ENCODE measurements at places on chromosomes 12 and 14. TPM values are rescaled to one million over a fixed set of nuclear protein-coding genes. Genes with fewer than 3 reads are reported as not detected.

The SLC7A7 gene
- total RNA-seq = 22.5 TPM

The C14orf132 gene
- total RNA-seq = 7.6 TPM

- no peak for DNase-seq
- H3K36me3 ChIP-seq = no peaks in the 10 kb centered on the region
- H3K4me1 ChIP-seq = peaks cover 4% of the 10 kb centered on the region
- no peak overlapping the region for H3K27ac ChIP-seq
These were observed 84.3 kb upstream of the TMPO start for GRCh38 chr12:98431089-98431488.

GRCh38 chr12:112170971-112171596, 45.7 kb downstream of the TRAFD1 start:
- no peak overlapping the region for H3K27ac ChIP-seq
- DNase-seq = no peak
- no peaks in the 10 kb centered on the region for H3K4me1 ChIP-seq
- no peak overlapping the region for H3K4me3 ChIP-seq

GRCh38 chr12:129096184-129096583, 242.9 kb downstream of the GLT1D1 start:
- no peak for DNase-seq
- no peaks in the 10 kb centered on the region for H3K4me1 ChIP-seq
- no peak overlapping the region for H3K27ac ChIP-seq
- H3K4me3 ChIP-seq = no peak overlapping the region

DNA sequence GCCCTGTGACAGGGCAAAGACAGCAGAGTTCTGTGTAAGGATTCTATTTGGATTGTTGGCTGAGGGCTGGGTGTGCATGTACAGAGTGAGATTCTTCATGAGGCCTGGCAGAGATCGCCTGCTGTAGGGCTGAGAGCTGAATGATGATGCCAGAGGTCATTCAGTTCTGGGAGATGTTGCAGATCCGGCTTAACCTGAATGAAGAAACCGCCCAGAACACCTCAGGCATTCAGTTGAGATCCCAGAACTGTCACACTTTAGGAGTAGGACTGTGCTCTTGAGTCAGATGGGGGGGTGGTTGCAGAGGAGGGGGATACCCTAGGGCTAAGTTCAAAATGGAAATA, 5.8 kb upstream of the EVL start:
- no peaks in the 10 kb centered on the region for H3K36me3 ChIP-seq
- no peaks in the 10 kb centered on the region for H3K27me3 ChIP-seq
- H3K4me3 ChIP-seq = no peak overlapping the region
- H3K4me1 ChIP-seq = peaks cover 9% of the 10 kb centered on the region
- DNase-seq = no peak

DNA sequence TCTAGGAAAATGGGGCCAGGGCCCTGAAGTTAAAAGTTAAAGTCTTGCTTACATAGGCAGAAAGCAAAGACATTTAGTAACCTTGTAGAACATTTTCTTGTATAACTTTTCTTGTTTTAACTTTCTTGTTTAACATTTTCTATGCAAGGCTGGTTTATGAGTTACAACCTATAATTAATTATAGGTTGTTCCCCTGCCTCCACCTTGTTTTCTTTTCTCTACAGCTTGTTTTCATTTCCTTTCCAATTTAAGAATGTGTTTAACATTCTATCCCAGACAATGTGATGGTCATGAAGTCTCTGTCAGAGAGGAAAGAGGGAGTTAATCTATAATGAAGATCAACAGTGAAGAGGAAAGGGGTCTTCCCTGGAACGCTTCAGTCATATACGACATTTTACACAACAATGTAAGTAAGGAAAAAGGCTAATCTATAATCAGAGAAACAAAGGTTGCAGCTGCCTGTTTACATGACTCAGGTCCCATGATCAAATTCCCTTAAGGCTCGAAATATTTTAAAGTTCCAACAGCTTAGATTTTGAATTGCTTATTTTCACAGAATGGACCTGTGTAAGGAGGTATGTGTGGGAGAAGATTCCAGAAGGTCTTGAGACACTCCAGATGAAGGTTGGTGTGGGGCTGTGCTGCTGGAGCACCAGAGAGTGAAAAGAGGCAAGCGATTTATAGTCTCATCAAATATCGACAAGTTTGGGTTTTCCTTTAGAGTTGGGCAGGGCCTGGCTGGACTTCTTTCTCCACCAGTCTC, 34.2 kb upstream of the TCL1B start:
- no peak overlapping the region for H3K27ac ChIP-seq
- no peaks in the 10 kb centered on the region for H3K27me3 ChIP-seq
- no peaks in the 10 kb centered on the region for H3K36me3 ChIP-seq
- no peak overlapping the region for H3K4me3 ChIP-seq

DNA sequence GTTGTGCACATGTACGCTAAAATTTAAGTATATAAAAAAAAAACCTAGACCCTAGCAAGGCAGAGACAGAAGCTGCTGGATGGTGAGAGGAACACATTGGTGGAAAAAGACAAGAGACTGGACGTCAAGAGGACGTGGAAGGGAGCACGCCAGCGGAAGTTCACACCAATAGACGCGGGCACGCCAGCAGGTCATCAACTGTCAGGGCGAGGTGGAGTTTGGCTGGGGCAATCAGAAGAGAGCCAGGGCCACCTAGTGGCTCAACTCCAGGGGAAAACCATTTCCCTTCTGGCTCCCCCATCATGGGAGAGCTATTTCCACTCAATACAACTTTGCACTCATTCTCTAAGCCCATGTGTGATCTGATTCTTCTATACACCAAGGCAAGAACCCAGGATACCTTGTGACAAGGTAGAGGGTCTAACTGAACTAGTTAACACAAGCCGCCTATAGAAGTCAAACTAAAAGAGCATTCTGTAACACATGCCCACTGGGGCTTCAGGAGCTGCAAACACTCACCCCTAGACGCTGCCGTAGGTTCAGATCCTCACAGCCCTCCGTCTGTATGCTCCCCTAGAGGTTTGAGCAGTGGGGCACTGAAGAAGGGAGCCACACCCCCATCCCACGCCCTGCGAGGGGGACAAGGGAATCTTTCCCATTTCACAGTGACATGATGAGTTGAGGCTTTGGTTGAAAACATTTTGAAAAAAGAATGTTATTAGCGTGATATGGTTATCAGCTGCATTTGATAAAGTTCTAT, 702.7 kb downstream of the TMTC2 start:
- H3K4me1 ChIP-seq = no peaks in the 10 kb centered on the region
- no peaks in the 10 kb centered on the region for H3K27me3 ChIP-seq
- H3K4me3 ChIP-seq = no peak overlapping the region

DNA sequence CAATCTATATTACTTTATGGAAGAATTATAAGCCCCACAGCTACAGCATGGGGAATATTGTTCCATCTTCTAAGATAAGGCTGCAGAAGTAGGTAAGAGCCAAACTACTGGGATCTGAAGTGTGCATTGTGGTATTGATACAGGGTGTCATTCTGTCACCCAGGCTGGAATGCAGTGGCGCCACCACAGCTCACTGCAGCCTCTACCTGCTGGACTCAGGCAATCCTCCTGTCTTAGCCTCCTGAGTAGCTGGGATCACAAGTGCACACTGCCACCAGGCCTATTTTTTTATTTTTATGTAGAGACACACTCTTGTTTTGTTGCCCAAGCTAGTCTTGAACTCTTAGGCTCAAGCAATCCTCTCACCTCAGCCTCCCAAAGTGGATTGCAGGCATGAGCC, 21.3 kb upstream of the DIP2B start:
- H3K4me3 ChIP-seq = no peak overlapping the region
- no peaks in the 10 kb centered on the region for H3K27me3 ChIP-seq
- DNase-seq = no peak
- no peaks in the 10 kb centered on the region for H3K4me1 ChIP-seq
- no peaks in the 10 kb centered on the region for H3K36me3 ChIP-seq

- DNase-seq = no peak
- no peak overlapping the region for H3K4me3 ChIP-seq
- H3K27ac ChIP-seq = no peak overlapping the region
These were observed 649 bp upstream of the PLA2G1B start for GRCh38 chr12:120328228-120328627.

DNA sequence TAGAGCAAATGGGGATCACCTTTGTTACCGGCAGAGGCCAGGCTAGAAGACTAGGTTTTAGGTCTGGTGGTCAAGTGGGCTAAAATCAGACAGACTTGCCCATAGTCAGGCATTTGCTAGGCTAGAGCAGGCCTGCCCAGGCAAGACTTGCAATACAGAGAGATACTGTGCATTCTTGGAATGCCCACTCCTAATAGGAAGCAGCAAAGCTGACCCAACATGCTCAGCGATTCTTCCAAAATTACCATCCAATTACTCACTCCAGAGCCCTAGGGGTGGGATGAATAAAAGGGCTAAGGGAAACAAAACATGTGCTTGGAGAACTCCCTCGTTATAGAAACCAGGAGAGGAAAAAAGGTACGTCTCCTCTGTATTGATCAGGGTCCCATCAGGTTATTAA, 187.8 kb upstream of the AMIGO2 start:
- peaks cover 5% of the 10 kb centered on the region for H3K27me3 ChIP-seq
- H3K4me3 ChIP-seq = no peak overlapping the region
- no peak for DNase-seq
- no peaks in the 10 kb centered on the region for H3K4me1 ChIP-seq
- H3K36me3 ChIP-seq = no peaks in the 10 kb centered on the region
- H3K27ac ChIP-seq = no peak overlapping the region

DNA sequence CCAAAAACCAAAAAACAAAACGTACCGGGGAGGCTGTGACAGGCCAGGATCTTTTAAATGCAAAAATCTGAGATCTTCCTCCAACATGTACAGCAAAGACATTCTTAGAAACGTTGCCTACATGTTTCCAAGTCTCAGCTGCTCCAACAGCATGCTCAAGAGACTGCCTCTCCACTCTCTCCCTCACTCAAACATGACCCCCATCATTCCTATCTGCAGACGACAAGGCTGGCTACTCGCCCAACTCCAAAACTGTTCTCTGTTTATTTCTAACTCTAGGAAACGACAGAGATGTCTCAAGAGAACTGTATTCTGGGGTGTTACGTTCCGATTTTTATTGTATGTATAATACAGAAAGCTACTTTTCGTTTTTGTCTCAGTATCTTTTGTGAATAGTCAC, 57.5 kb upstream of the TMCC3 start:
- no peak overlapping the region for H3K27ac ChIP-seq
- H3K27me3 ChIP-seq = no peaks in the 10 kb centered on the region
- peak; percentile 12 for DNase-seq
- no peak overlapping the region for H3K4me3 ChIP-seq
- H3K4me1 ChIP-seq = peaks cover 15% of the 10 kb centered on the region

DNA sequence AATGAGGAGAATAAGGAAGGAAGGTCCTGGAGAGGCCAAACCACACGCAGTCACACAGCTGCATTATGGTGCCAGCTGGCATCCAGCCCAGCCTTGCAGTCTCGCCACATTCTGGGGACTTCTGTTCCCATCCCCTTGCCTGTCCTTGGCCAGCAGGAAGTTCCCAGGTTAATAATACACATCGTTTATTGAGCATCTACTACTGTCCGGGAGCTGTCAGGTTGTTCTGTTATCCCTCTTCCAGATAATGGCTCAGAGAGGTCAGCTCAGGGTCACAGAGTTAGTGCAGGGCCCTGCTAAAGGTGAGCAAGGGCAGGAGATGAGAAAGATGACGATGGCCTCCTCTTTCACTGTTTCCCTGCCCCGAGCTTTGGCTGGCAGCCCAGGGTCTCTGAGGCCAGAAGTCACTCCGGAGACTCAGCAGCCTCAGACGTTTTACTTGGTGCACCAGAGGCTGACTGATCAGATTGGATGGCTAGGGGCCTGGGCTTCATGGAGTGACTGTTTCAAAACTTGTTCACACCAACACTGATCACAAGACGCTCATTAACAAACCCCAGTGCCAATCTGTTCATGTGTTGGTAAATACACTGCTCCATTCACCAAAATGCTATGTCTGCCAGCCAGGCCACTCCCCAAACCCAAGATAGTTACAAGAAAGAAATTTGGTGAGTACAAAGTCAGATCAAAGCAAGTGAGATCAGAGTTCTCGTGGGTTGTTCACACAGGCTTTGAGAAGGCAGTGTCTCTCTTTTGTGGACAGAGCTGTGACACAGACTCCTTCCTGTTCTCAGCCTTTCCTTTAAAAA, 79.2 kb downstream of the B4GALNT3 start:
- no peak overlapping the region for H3K27ac ChIP-seq
- H3K4me1 ChIP-seq = peaks cover 10% of the 10 kb centered on the region
- no peaks in the 10 kb centered on the region for H3K36me3 ChIP-seq

DNA sequence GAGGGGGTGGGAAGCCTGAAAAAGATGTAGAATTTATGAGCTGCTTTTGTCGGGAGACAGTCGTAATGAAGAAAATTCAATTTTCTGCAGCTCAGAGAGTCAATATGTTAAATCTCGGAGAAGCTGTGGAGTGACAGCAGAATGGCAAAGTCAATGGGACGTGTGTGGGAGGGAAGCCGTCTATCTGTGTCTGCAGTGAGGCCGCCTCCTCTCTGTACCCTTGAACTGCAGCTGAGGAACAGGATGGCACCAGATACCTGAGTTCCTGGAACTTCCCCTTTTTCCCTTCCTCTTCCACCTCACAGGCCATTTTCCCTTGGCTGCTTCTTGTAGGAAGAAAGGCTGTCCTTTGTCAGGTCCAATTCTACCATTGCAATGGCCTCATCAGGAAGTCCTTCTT, 9.3 kb upstream of the CALCOCO1 start:
- no peak overlapping the region for H3K27ac ChIP-seq
- no peaks in the 10 kb centered on the region for H3K36me3 ChIP-seq
- no peak for DNase-seq
- H3K4me3 ChIP-seq = no peak overlapping the region

GRCh38 chr14:91405724-91406435, 11.7 kb downstream of the CCDC88C start:
- no peaks in the 10 kb centered on the region for H3K27me3 ChIP-seq
- no peak overlapping the region for H3K27ac ChIP-seq
- H3K4me1 ChIP-seq = peaks cover 21% of the 10 kb centered on the region
- H3K4me3 ChIP-seq = no peak overlapping the region
- no peaks in the 10 kb centered on the region for H3K36me3 ChIP-seq

DNA sequence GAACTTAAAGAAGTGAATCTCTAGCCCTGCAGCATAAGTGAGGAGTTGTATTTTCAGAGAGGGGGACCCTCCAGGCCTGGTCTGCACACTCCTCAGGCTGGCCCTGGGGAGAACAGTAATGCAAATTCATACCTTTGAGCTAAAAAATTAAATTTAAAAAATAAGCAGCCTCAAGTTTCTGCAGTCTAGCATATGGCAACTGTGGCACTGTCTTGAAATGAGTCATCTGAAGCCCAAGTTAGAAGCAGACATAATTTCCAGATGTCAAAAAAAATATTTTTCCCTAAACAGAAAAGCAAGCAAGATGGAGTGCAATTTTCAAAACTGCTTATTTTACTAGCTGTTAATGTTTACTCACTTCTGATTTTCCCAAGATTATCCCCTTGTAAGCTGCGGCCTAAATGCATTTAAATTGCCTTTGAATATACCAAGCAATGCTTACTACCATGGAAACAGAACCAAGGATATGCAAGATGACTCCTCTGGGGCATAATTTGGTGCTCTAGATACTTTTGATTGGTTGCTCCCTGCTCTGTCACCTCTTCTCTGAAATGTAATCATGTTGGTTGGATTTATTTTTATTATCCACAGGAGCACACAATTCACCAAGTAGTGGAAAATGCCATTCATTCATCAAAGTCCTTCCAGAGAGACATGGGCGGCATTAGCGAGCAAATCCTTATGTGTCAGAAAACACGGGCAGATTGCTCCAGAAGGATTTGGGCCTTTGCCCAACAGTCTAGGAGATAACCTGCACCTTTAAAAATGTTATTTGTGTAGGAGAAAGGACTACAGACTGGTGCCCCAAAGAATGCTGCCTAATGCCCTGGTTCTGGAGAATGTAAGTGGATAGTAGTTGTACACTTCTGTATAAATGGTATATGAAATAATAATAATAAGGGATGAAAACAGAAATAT, 25.0 kb upstream of the DHRS7 start:
- no peaks in the 10 kb centered on the region for H3K4me1 ChIP-seq
- H3K27me3 ChIP-seq = peaks cover 10% of the 10 kb centered on the region
- H3K4me3 ChIP-seq = no peak overlapping the region
- no peak for DNase-seq
- no peaks in the 10 kb centered on the region for H3K36me3 ChIP-seq

- H3K4me3 ChIP-seq = no peak overlapping the region
- no peaks in the 10 kb centered on the region for H3K27me3 ChIP-seq
- no peak for DNase-seq
These were observed 10.2 kb downstream of the SCN8A start for GRCh38 chr12:51601241-51601640.
